Inflammatory macrophage treated with lipopolysaccharide for 4 hours (primary cell): ENCODE measurements at places on chromosomes 1 and 21.

DNA sequence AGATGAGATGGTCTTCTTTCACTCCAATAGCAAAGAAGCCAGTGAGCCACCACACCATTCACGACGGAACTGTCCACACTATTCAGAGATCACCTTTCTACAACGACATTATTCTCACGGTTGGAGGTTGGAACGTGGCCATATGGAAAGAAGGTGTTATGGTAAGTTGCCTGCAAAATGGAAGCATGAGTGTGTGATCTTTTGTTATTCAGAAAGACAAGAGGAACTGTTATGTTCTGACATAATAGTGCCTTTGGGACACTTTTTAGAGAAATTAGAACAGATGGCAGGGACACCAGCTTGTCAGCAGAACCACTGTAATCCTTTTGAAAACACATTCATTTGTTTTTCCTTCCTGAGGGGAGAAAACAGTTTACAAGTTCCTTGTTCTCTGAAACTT is 75.8 kb upstream of the MCOLN3 start:
- no peak for DNase-seq

- no peak for DNase-seq
Observed at GRCh38 chr1:91172541-91172940, 150.7 kb upstream of the ZNF644 start.

DNA sequence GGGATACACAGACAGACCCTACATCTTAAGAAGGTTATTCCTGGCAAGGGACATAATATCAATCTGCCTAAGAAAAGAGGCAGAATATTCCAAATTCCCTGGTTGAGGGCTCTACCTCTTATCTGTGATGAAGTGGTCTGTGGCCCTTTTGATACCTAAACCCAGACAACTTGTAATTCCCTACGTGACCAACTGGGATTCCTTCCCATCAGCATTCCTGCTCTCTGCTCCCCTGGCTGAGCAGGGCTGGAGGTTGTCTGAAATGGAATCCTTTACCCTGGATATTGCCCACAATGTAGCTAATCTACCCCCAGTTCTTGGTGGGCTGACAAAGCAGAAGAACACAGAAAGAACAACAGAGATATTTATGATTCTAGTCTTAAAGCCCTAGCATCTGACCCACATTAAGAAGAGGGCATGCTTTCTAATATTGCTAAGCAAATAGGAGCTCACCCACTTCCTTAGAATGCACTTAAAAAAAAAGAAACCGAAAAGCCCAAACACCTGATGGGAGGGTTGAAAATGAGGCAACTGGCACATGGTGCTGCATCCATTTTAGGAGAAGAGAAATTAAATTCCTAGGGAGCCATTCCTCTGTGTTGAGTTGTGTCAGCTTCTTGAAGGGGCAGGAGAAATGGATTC is 36.8 kb downstream of the GADD45A start:
- DNase-seq, result no peak

- DNase-seq, result peak; percentile 5
Observed at GRCh38 chr1:186155594-186155993, 219.5 kb downstream of the TPR start.

- no peak for DNase-seq
Observed at GRCh38 chr1:226943927-226944326, 3.8 kb downstream of the COQ8A start.

DNA sequence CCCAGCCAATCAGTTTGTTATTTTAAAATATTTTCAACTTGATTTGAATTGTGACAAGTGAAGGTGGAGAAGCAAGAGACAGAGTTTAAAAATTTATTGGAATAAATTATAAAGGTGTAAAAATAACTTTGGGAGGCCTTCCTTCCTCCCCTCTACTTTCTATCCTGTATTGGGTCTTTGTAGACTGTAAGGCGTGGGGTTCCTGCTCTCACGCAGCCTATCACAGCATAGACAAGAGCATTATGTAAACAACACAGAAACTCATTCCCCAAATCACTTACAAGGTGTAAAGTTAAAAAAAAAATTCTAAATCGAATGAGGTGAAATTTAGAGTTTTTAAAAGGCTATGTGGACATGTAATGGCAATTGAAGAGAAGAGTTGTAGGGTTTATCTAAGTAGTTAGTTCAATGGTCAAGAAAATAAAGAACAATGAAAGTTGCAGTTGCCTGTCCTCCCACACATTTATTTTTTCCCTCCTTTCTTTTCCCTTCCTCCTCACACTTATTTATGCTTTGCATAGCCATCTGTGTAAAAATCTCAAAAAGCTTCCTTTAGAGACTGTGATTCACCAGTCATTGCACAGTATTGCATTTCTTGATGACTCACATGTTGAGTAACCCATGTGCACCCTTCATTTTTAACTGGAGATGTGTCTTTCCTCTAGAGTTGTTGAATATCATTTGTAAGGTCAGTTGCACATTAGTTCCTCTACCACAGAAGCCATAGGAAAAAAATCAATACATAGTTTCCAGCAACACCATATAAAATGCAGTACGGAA is 242.2 kb downstream of the PTPRC start:
- peak; percentile 92 for DNase-seq

GRCh38 chr1:71667216-71667615 is 586.4 kb upstream of the ZRANB2 start:
- peak; percentile 42 for DNase-seq

DNA sequence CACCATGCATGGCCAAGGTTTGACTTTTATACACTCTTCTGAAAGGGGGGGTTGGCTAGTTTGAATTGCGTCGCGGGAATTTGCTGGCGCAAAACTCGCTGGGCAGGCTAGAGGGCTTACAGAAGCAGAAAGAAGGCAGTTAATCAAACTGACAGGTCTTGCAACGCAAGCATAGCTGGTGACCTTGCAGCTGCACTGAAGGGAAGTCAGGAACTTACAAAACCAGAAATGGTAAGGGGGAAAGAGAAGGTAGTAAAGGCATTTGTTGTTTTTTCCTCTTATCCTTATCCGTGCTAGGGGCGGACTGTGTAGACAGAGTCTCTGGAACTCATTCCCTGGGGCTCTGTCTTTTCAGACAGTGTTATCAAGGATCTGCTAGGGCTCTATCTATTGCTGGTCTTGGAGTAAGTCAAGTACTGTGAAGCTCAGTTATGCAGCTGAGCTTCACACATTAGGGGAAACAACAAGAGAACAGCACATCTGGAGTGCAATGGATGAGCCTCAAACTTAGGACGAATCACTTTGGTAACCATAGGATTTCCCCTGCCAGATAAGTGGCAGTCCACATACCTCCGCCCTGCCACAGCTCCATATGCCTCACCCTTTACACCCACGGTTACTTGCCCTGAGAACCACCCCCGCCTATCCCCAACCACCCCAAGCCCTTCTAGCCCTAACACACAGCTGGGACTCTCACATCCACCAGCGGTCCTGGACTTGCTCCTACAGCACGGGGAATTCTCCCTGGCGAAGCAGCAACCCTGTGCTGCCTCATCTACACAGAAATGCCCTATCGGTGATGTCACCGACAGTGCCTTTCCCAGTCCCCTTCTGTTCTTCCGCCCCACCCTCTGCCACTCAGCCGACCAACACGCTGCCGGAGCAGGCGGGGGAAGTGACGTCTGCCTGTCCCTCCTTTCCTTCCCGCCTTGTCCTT is 251.4 kb downstream of the FAM72C start:
- DNase-seq, result peak; percentile 19

DNA sequence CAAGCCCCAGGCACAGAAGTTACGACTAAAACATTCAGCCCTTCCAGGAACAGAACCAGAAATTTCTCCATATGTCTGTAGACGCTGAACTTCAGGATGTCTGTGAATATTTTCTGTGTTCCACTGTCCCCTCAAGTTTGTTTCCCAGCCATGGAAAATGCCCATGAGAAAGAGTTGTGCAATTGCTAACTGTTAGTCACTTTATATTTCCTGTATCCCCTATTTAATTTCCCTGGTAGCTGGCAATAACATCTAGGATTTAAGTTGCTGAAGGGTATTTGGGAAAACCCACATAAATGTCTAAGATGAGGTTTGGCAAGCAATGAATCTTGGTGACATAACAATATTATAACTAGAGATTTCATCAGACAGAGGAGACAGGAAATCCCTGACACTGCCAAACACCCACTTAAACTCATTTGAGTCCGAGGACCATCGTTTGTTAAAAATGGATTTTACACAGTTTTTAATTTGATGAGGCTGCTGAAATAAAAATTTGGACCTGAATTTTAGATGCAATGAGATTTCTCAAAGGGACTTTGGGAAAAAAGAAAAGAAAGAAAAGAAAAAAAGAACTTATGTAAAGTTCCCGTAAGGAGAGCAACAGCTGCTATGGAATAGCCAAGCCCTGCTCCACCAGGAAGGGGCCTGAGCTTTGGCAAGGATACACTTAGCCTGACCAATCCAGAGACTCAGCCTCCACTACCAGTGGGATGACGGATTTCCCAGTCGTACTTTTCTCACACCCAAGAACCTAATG is 21.8 kb upstream of the ERRFI1 start:
- peak; percentile 94 for DNase-seq

GRCh38 chr1:66925558-66925910 is 744 bp downstream of the MIER1 start:
- DNase-seq, result no peak

DNA sequence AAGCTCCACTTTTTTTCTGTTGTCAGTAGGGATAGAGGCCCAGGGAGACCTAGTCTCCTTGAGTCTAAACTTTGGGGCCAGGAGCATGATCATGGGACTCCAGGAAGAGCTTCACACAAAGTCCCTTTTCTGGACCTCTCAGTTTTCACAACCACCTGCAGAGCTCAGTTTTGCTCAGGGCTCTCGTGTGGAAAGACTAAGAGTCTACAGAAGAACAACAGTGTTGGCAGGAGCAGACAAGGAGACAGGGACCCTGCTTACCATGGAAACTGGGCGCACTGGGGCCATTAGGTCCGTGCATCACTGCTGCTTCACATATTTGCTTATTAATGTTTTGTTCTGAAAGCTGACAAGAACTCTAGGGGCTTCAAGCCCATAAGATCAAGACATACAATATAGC is 63.9 kb upstream of the HSD17B7 start:
- no peak for DNase-seq

DNA sequence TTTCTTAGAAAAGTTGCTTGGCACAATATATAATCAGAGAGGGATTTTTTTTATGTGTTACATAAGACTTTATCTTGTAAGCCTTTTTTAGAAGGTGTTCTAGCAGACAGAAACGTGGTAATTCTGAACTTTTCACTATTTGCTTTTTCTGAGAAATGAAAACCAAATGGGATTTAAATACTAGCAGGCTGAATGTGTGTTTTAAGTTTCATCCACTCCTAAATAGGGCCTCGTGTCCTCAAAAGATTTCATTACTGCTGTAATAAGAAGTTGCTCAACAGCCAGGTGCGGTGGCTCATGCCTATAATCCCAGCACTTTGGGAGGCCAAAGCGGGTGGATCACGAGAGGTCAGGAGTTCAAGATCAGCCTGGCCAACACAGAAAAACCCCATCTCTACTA is 44.7 kb upstream of the FMO2 start:
- no peak for DNase-seq

- DNase-seq, result peak; percentile 86
Observed at GRCh38 chr21:37564341-37564923, 197.9 kb downstream of the DYRK1A start.

DNA sequence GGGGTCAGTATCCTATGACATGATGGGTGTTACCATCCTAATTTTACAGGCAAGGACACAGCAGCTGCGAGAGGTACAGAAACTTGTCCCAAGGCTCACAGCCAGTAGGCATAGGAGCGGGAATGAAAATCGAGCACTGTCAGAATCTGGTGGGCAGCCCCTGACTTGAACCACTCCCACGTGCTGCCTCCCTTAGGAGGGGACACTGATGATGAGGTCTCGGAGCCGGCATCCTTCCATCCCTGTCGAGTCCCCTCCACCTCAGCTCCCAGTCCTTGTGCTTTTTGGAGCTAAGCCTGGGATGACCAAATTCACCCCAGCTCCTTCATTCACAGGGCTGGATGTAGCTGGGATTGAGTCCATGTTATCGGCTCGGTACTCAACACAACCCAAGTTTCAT is 49.0 kb downstream of the B3GALT5 start:
- no peak for DNase-seq

GRCh38 chr21:26617176-26617575 is 44.1 kb upstream of the CYYR1 start:
- DNase-seq, result no peak

GRCh38 chr1:910311-910880 is 13.3 kb upstream of the SAMD11 start:
- no peak for DNase-seq

- DNase-seq, result peak; percentile 55
Observed at GRCh38 chr1:109933856-109934711, 23.4 kb downstream of the CSF1 start.

- DNase-seq, result no peak
Observed at GRCh38 chr1:54168206-54168965, 15.6 kb upstream of the CDCP2 start.

- DNase-seq, result no peak
Observed at GRCh38 chr1:46822248-46822826, 23.5 kb downstream of the CYP4B1 start.

GRCh38 chr1:33599516-33600115 is 127.2 kb downstream of the ZSCAN20 start:
- DNase-seq, result peak; percentile 47

- DNase-seq, result peak; percentile 27
Observed at GRCh38 chr1:213326281-213327016, 275.4 kb downstream of the RPS6KC1 start.

DNA sequence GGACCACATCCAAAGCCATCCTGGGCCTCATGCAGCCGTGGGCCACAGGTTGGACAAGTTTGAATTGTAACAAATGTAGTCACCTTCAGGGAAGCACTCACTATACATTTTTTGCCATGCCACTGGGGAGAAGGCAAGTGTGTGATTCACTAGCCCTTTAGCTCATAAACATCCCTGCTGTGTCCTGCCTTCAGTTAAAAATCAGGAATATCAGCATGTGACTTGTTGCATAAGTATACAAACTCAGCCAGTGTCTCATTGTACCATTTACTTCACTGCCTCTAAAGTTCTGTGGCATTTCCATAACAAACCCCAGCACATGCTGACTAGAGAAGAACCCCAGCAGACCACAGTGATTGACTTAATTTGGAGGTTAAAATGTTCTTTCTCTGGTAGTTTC is 142.0 kb upstream of the C1orf105 start:
- no peak for DNase-seq

- DNase-seq, result no peak
Observed at GRCh38 chr1:150210091-150210490, 25.8 kb downstream of the ANP32E start.

DNA sequence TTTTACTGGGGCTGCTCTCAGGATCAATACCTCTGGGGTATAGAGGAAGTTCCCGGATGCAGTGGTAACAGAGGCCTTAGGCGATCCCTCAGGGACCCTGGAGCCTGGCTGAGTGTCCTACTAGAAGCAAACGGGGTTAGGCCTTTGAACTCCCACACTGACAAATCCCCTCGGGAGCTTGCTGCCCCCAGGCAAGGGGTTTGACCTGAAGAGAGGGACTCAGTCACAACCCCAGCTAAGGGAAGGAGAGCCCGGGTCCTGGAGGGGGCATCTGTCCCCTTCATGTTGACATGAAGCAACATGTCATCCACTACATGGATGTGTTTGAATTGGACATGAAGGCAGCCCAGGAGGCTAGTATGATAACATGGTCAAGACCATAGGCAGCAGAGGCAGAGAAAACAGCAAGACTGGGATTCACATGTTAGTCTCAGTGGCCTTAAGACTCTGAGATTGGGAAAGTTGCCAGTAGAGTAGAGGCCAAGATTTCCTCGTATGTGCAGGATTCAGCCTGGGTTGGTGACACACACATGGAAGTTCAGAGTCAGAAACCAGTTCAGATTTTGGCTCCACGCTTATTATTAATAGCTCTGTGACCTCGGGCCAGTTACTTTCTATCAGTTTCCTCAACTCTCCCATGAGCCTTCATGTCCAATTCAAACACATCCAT is 101.5 kb downstream of the KCNN3 start:
- DNase-seq, result no peak
